H1 (cell line): ENCODE measurements at places on chromosomes 11 and 22. TPM values are rescaled to one million over a fixed set of nuclear protein-coding genes. Genes with fewer than 3 reads are reported as not detected.

Gene RASSF10
- total RNA-seq, result 1.5 and 1.8 TPM in 2 replicates

Gene RAB36
- 1.0 and 1.1 TPM in 2 replicates for total RNA-seq

DNA sequence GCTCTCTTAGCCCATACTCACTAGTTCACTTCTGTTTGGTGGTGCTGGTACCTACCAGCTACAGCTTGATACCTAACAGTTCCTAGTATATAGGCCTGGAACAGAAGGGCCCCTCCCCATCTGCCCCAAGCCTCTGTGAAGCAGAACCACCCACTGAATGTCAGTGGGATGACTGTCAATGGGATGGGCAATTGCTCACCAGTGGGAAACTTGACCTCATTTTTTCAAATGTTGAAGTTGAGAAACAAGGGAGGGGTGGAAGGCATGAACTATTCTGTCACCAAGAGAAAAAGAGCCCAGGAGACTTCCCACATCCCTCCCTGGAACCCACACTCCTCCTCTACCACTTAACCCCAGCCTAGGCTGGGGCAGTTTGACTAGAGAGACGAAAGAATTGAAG, at the start of gene NLRP10:
TSS of gene NLRP10 (minus strand) at position 62 of the 400 bp plus-strand sequence. CDS start 1,952 bp downstream, outside the sequence.
- no peaks in the 10 kb centered on the region for H3K36me3 ChIP-seq
- H3K4me3 ChIP-seq, result no peak within 1 kb of the TSS
- DNase-seq, result no peak
- H3K4me1 ChIP-seq, result peaks cover 6% of the 10 kb centered on the region
- H3K27me3 ChIP-seq, result no peaks in the 10 kb centered on the region
- no peak within 1 kb of the TSS for H3K27ac ChIP-seq

DNA sequence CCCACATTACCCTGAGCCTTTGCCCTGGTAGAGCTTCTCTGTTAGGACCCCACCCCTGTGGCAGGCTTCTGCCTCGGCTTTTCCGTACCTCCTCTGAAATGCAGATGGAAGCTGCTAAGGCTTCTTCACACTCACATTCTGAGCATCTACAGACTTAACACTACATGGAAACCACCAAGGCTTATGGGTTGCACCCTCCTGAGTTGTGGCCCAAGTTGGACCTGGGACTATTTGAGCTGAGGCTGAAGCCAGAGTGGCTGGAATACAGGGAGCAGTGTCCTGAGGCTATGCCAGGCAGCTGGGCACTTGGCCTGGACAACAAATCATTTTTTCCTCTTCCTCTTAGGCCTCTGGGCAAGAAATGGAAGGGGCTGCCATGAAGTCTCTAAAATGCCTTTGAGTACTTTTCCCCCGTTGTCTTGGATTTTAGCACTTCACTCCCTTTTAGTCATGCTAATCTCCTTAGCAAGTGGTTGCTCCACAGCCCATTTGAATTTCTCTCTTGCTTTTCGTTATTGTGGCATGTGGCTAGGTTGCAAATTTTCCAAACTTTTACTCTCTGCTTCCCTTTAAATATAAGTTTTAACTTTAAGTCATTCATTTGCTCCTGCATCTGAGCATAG, 114.8 kb upstream of the FIBIN start:
- no peaks in the 10 kb centered on the region for H3K36me3 ChIP-seq
- no peaks in the 10 kb centered on the region for H3K27me3 ChIP-seq
- peaks cover 2% of the 10 kb centered on the region for H3K4me1 ChIP-seq

- H3K4me1 ChIP-seq, result no peaks in the 10 kb centered on the region
- H3K36me3 ChIP-seq, result no peaks in the 10 kb centered on the region
- H3K4me3 ChIP-seq, result no peak overlapping the region
- H3K27me3 ChIP-seq, result peaks cover 99% of the 10 kb centered on the region
Measured at GRCh38 chr22:22201185-22201929, 43.2 kb upstream of the VPREB1 start.

DNA sequence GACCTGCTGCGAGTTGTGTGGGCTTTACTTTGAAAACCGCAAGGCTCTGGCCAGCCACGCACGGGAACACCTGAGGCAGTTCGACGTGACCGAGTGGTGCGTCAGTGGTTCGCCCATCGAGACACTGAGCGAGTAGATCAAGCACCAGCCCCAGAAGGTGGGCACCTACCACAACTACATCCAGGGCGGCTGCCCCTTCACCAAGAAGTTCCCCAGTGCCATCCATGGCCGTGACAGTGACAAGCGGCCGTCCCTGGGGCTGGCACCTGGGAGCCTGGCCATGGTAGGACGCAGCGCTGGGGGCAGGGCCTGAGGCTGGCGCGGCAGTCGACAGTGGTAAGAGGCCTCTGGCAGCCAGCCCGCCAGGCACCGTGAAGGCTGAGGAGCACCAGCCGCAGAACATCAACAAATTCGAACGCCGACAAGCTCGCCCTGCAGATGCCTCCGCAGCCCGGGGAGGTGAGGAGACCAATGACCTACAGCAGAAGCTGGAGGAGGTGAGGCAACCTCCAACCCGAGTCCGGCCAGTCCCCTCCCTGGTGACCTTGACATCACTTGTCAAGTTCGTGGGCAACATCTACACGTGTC, 545.2 kb upstream of the CCDC179 start:
- H3K4me1 ChIP-seq, result no peaks in the 10 kb centered on the region
- H3K27me3 ChIP-seq, result no peaks in the 10 kb centered on the region
- no peak overlapping the region for H3K4me3 ChIP-seq

DNA sequence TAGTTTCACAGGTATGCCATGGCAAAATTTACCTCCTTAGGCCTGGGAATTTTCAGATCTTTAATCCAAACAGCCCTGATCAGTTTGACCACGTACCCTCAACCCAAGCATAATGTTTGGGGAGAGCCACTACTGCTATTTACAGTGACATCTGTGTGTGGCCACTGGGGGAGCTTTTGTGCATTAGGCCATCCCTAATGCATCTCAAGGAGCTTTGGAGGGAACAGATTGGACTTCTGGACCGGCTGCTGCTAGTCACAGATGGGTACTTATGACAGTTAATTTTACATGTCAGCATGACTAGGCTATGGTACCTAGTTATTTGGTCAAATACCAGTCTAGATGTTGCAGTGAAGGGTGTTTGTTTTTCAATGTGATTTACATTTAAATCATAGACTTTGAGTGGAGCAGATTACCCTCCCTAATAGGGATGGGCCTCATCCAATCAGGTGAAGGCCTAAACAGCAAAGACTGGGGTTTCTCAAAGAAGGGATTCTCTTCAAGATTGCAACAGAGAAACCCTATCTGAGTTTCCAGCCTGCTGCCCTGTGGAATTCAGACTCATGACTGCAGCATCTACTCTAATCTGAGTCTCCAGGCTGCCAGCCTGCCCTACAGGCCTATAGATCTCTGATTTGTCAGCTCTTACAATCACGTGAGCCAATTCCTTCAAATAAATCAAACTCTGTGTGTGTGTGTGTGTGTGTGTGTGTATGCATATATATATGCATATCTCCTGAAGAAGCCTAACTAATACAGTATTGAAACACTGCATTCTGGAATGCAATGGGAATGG, 38.0 kb upstream of the GALNT18 start:
- H3K27me3 ChIP-seq, result no peaks in the 10 kb centered on the region
- no peak overlapping the region for H3K4me3 ChIP-seq
- peaks cover 4% of the 10 kb centered on the region for H3K4me1 ChIP-seq
- no peak for DNase-seq
- H3K36me3 ChIP-seq, result no peaks in the 10 kb centered on the region
- no peak overlapping the region for H3K27ac ChIP-seq

DNA sequence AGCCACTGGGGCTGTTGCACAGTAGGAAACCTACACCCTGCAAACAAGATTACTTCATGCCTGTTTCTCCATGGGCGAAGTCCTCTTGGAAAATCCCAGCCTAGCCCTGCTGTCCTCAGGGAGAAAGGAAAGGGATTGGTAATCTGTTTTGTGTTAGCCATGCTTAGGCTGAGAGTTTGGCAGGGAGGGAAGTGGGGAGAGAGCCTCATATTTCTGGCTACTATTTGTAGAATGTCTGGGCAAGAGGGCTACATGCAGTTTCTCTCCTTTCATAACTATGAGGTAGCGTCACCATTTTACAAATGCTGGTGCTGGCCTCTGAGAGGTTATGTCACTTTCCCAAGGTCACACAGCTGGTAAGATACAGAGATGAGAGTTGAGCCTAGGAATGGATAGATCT, 737 bp upstream of the MFRP start:
- H3K36me3 ChIP-seq, result no peaks in the 10 kb centered on the region
- peaks cover under 1% of the 10 kb centered on the region; the same call in 1 of the 2 replicates for H3K27me3 ChIP-seq
- H3K27ac ChIP-seq, result no peak overlapping the region
- DNase-seq, result no peak
- H3K4me3 ChIP-seq, result no peak overlapping the region
- no peaks in the 10 kb centered on the region for H3K4me1 ChIP-seq
